CD4-positive, alpha-beta T cell treated with Interleukin-12 subunit alpha and Interleukin-12 subunit beta, for 1 hour (primary cell): ENCODE measurements at places on chromosomes 16 and 17.

DNA sequence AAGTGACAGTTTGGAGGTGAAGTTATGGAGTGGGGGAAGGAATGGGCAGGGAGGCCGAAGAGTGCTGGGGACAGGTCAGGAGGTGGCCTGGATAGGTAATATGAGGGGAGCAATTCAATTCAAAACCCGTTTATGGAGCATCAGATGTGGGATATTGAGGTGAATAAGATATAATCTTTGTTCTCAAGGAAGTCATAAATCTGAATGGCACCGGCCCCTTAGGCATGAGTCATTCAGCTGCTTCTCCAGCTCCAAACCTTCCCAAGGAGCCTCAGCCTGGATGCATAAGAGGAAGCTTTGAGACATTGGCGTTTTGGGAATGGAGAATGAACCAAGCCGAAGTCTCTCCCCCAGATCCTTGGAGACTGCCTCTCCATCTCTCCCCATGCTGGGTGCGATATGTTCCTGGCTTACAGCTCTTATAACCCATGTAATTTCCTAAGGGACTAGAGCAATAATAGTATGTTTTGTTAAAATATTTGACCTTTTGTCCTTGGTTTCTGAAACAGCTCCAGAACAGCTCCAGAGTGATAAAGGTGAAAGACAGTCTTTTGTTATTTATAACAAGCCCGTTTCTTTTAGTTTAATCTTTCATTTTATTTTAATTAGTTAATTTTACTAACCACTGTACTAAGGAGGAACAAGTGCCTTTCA is 1.7 kb downstream of the TUBG2 start:
- no peak for DNase-seq

- DNase-seq = no peak
Observed at GRCh38 chr16:57051696-57052228, 40.6 kb upstream of the CPNE2 start.

DNA sequence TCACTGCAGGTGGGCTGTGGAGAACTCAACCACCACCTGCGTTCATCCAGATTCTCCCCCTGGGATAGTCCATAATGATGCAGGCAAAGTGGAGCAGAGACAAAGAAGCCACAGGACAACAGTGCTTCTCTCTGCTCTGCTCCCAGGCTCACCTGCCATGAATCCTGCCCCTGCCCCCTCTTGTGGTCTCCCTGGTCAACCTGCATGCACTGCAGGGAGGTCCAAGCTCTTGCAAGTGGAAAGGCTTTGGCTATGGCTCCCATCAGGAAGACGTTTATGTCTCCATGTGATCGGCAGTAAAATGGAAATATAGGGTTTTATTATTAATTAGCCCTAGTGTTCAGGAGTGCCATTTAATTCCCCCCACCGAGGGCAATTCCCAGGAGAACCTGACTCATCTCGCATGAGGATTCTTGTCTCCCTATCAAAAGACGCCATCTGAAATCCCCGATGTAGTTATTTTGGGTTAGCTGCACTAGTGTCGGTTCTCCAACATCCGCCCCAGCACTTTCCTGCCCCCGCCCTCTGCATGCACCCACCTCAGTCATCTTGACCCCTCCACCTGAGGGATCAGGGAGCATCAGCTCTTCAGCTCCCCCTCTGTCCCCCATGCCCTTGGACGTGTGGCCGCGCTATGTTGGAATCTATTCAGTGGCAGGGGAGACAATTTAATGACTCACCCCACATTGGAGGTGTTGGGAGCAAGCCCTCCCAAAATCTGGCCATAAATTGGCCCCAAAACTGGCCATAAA is 91.8 kb downstream of the KCNJ12 start:
- no peak for DNase-seq

GRCh38 chr16:76577003-76577402 is 299.8 kb downstream of the CNTNAP4 start:
- no peak for DNase-seq

GRCh38 chr17:282000-282911 is 70.4 kb downstream of the RPH3AL start:
- no peak for DNase-seq

- no peak for DNase-seq
Observed at GRCh38 chr16:82195917-82196494, 26.0 kb upstream of the MPHOSPH6 start.

DNA sequence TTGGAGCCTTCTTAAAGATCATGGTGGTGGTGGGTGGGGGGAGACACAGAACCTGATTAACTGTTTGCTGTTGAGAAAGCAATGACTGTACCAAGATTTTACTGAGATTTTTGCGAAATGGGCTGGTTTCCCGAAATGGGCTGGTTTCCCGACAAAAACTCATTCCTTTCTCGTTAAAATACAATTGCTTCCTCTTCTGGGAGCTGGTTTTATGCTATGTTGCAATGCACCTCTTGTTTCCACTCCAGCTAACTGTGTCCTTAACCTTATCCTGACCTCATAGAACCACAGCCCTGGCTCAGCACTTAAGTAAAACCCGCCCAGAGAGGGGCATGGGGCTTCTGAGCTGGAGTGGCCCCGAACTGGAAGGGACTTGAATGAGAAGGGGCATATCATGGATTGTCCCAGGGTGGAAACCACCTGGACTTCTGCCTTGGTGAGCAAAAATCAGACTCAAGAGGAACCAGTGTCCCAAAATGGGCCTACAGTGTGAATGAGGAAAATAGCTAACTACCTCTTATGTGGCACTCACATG is 20.9 kb downstream of the FAM20A start:
- no peak for DNase-seq

GRCh38 chr17:37230633-37231032 is 145.2 kb upstream of the C17orf78 start:
- DNase-seq = no peak

GRCh38 chr16:11871193-11871592 is 19.9 kb upstream of the RSL1D1 start:
- DNase-seq = no peak

- DNase-seq = no peak
Observed at GRCh38 chr16:89018282-89019158, 41.5 kb upstream of the CBFA2T3 start.

DNA sequence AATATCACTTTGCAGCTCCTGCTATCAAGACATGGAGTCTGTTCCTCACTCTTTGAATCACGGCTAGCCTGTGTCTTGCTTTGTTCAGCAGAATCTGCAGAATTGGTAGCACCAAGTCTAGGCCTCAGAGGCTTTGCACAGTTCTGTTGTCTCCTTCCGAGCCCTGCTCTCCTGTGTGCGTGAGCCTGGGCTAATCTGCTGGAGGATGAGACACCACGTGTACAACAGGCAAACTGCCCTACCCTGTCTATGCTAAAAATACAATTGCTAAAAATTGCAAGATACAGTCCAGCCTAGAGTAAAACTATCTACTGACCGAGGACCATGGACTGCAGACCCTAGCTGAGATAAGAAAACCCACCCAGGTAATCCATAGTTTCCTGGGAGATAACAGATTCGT is 484.7 kb downstream of the NPIPA7 start:
- no peak for DNase-seq

GRCh38 chr17:80384078-80384960 is 30.6 kb upstream of the ENDOV start:
- no peak for DNase-seq

DNA sequence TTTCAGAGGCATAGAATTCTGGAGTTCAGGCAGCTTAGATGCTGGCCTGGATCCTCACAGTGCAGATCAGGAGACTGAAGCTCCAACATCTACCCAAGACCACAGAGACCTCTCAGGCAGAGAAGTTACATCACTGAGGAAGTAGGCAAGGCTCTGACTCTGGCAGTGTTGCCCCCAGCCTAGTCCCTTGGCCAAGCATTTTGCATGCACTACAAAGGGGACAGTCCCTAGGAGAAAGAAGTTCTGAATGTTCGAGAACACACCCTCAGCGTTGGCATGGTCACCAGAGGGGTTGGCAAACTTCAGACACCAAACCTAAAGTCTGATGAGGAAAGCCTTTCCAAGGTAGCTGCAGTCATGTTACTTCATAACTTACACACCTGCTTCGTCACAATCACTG is 2.5 kb downstream of the RANBP10 start:
- no peak for DNase-seq

- DNase-seq = no peak
Observed at GRCh38 chr16:2786826-2787151, 571 bp downstream of the PRSS33 start.

GRCh38 chr16:24834459-24835335 is 11.1 kb upstream of the SLC5A11 start:
- no peak for DNase-seq

DNA sequence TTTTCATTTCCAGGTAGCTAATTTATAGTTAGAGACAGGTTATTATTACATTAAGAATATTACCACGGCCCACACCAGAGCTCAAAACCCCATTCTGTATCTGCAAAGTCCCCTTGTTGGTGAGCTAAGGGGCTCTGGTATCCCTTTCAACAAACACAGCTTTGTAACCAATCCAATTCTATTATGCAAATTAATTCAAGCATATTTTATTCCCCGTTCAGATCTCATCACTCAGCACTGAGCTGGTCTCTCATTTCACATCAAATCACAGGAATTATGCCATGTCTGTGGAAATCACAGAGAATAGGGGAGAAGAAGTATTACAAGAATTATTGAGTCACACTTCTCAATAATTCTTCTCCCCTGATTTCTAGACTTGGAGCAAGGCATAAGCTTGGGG is 111.7 kb downstream of the CDH11 start:
- no peak for DNase-seq

DNA sequence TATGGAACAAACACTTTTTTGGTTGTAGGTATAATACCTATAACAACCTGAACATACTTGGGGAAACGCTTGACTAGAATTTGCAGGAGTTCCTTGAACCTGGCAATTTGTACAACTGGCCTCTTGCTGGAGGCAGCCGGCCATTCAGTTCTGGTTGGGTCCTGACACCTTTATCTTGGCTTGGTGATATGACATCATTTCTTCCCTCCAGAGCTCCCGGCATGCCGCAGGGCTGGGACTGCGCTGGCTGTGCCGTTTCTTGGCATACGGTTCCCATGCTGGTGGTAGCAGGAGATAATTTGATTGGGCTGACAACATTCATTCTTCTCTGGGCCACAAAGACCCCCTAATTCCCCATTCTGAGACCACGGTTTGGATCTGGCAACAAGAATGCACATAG is 87.5 kb downstream of the ASIC2 start:
- DNase-seq = no peak

DNA sequence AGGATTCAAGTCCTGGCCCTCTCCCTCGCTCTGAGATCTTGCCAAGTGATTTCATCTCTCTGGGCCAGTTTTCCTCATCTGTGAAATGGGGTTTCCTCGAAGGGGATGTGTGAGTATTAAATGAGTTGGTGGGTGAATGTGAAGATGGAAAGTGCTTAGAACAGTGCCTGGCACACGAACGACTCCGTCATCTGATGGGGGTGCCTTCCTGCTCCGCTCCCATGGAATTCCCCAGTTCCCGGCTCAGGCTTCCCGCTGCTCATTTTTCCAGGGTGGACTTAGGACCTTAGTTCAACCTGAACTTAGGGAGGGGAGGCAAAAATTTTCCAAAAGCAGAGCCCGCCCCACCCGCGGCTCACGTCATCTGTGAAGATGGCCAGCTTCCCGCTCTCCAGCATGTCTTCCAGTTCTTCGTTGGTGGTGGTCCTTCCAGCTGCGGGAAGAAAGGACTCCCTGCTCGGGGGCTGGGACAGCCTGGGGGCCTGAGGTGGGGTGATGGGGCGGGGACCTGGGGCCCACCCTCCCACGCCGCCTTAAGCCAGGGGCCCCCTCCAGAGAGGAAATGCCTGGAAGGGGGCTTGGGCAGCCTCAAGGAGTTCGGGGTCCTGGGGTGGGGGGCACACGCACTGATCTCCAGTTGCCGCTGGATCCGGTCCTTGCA is 11.4 kb downstream of the HSD3B7 start:
- DNase-seq = no peak

GRCh38 chr16:75452464-75453190 is 11.9 kb downstream of the TMEM170A start:
- no peak for DNase-seq

GRCh38 chr17:14488958-14489550 is 188.2 kb downstream of the HS3ST3B1 start:
- no peak for DNase-seq

DNA sequence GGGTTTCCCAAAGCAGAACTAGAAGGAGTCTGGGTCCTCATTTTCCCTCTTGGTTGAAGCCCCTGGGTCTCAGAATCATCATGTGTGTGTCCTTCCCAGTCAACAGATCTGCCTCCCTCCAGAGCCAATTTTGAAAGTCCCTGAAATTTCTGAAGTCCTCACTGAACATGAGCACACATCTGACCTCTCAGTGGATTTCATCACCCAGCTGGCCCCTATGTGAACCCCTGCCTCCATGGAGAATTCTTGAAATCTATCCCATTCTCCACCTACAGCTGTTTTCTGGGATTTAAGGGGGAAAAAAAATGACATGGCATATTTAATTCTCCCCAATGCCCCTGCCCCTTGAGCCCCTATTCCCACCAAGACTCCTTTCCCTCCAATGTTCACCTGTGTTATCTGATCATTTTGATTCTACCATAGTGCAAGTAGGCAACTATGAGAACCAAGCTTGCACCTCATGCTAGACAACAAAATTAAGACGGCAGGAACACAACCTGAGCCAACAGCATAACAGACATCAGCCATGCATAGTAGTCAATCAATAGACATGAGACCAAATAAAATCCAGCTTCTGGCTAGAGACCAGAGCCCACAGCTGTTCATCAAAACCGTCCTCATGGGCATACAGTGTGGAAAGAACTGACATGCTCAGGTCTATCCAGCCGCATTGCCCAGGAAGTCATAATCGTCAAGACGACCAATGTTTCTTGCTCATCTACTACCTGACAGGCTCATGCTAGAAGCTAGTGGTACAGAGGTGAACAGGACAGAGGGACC is 14.9 kb downstream of the SOX9 start:
- no peak for DNase-seq

GRCh38 chr16:3954411-3954921 is 74.0 kb upstream of the CREBBP start:
- no peak for DNase-seq

GRCh38 chr17:81331527-81332043 is 36.5 kb upstream of the SLC38A10 start:
- no peak for DNase-seq

DNA sequence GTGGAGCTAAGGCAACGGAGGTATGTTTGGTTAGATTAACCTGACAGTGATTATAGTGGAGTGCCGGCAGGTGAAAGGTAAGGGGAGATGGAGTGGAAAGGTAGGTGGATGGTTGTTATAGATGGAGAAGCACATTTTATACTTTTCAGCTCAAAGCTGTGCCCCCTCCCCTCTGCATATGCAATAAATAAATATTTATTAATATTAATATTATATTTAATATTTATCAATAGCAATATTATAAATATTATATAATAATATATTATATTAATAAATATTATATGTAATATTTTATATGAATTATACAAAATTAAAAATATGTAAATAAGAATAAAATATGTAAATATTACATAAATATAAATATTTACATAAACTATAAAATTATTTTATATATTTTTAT is 70.0 kb downstream of the WSCD1 start:
- DNase-seq = no peak
